ENCODE measurements at places on chromosomes 1 and 21.

DNA sequence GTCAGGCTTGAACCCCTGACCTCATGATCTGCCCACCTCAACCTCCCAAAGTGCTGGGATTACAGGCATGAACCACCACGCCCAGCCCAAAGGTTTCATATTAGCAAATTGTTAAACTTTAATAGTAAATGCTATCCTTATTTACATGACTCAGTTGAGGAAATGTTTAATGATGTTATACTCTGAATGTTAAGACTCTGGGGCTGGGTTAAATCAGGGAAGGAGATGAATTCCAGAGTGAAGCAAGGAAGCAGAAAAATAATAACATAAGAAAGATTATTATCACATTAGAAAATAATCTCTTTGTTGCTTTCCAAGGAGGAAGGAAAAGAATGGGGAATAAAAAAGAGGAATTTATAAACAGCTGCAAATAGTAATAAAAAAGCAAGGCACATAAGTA, 105.3 kb downstream of the PTGS2 start:
- DNase-seq = no peak

- no peak for DNase-seq
Measured at GRCh38 chr1:46480959-46481646, 8.5 kb upstream of the DMBX1 start.

GRCh38 chr1:99818063-99818699, 32.0 kb upstream of the AGL start:
- no peak for DNase-seq

DNA sequence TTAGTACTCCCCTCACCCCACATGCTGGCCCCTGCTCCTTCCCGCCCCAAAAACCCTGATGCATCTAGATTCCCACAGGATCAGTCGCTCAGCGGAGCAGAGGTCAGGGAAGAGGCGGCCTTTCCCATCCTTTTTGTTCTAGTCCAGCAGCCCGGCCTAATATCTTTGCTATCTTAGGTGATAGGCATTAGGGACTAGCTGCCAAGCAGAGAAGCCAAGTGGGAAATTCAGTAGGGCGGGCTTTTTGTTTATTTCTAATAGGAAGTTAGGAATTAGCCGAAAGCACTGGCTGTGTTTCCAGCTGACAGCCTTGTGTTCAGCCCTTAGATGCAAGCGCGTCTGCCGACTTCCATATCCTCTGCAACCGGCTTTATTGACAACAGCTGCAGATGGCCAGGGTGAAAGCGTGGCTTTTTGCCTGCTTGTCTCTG, 59.0 kb upstream of the BCAR3 start:
- no peak for DNase-seq

GRCh38 chr1:7975212-7975865, 13.8 kb downstream of the PARK7 start:
- peak; percentile 53 for DNase-seq

Measured in activated T-cell treated with anti-CD3 and anti-CD28 coated beads, Interleukin-2, amount 50 U/mL, for 48 hours (primary cell).